ENCODE measurements at places on chromosomes 13 and 19.

GRCh38 chr13:50643060-50643459, 200.4 kb downstream of the DLEU7 start:
- DNase-seq, result no peak

DNA sequence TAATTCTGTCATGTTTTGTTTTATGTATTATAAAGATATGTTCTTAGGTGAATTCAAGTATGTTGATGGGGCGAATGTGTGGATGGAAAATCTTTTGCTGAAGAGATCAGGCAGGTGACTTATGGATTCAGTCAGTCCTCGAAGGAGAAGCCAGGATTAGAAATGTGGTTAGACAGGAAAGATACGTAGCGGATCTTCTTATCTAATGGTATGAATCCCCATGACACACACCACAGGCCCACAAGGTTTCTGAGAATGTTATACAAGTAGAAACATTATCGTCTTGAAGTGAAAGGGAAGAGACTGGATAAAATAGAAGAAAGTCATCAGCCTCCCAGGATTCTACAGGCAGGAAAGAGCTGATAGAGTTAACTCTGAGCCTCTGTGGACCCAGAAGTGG, 69.0 kb upstream of the RFXAP start:
- no peak for DNase-seq

DNA sequence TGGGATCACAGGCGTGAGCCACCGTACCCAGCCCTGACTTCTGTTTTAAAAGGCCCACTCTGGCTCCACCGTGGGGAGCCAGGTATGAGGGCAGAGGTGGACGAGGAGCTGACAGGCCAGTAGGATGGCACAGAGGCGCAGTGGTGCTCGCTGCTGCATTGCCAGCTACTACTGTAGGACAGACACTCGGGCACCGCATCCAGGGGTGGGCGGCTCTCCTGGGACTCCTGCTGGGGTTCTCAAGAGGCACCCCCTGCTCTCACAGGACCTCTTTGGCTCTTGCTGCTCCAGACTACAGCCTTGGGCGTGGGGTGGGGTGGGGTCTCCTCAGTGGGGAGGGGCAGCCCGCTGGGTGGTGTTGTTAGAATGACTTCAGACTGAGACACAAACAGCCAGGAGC, 53.4 kb downstream of the LATS2 start:
- no peak for DNase-seq

- DNase-seq, result no peak
These were observed 488.3 kb downstream of the FOXO1 start for GRCh38 chr13:40178130-40178529.

GRCh38 chr13:94195715-94196114, 283.8 kb downstream of the DCT start:
- DNase-seq, result no peak

GRCh38 chr13:63517371-63517770, 2101.7 kb upstream of the PCDH20 start:
- DNase-seq, result no peak

GRCh38 chr13:22926748-22927400, 253.9 kb upstream of the SGCG start:
- no peak for DNase-seq
